Tibial artery (tissue), 4 donors: ENCODE measurements at places on chromosomes 16 and 17.
A peak's percentile ranks its signal among the peaks of the same experiment; 100 is the strongest.

DNA sequence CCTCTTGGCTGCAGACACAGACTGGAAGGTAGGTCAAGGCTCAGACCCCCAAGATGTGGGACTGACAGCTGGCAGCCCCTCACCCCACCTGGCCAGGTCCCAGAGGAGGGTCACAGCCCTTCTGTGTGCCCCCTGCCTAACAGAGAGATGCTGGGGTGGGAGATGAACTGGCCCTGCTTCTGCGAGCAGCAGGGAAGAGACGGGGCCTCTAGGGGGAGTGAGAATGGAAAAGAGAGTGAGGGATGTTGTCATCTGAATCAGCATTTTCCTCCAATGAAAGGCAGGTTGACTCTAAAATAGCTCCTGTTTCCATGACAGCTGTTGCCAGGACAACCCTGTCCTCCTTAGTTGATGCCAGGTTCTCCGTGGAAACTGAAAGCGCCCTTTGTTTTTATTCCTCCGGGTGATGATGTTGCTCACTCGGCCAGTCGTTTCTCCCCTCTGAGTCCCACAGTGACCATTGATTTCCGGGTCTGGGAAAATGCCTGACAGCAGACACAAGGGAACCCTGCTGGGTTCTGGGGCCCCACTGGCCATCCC, 4.9 kb upstream of the NDRG4 start:
- DNase-seq = peak; percentile 64

GRCh38 chr16:84918006-84918909, 93.1 kb downstream of the ZDHHC7 start:
- no peak for DNase-seq

GRCh38 chr17:79135628-79136405, 61.2 kb downstream of the ENGASE start:
- DNase-seq = no peak

DNA sequence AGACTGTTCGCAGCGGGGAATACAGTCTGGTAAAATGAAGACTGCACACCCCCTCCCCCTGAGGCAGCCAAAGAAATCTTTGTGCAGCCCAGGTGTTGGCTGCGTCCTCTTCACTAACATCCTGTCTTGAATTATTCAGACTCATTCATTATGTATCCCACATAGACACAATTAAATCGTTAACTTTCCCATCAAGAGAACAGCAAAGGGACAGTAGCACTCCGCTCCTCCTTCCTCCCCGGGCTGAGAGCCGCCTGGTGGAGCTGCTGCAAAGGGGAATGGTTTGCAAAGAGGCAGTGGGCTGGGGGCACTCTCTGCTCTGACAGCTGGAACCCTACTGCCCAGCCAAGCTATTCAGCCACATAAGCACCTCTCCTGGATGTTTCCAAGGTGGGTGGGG, 290.0 kb upstream of the SOX9 start:
- no peak for DNase-seq

DNA sequence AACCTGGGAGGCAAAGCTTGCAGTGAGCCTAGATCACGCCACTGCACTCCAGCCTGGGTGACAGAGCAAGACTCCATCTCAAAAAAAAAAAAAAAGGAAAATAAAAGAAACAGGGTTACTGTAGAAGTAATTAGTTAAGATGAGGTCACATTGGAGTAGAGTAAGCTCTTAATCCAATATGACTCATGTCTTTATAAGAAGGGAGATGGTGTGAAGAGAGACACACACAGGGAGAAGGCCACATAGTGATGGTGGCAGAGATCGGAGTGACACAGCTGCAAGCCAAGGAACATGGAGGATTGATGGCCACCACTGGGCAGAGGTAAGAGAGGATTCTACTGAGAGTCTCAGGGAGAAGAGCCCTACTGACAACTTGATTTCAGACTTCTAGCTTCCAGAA, 15.3 kb upstream of the SLFN5 start:
- DNase-seq = no peak

DNA sequence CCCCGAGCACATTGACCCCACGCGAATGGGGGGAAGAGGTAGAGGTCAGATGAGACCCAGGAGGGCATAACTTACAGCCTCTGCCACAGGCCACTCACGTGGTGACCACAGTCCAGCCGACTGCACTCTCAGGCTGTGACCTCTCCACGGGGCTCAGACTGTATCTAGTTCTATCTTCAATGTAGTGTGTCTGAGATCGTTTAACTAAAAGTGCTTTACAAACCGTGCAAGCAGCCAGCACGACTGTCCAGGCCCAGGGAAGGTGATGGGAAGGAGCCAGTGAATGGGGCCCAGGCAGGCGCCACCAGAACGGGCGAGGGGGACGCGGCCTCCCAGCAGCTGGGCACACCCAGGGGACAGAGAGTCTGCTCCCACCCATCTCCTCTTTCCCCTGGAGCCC, 108.6 kb downstream of the ANKRD11 start:
- no peak for DNase-seq

DNA sequence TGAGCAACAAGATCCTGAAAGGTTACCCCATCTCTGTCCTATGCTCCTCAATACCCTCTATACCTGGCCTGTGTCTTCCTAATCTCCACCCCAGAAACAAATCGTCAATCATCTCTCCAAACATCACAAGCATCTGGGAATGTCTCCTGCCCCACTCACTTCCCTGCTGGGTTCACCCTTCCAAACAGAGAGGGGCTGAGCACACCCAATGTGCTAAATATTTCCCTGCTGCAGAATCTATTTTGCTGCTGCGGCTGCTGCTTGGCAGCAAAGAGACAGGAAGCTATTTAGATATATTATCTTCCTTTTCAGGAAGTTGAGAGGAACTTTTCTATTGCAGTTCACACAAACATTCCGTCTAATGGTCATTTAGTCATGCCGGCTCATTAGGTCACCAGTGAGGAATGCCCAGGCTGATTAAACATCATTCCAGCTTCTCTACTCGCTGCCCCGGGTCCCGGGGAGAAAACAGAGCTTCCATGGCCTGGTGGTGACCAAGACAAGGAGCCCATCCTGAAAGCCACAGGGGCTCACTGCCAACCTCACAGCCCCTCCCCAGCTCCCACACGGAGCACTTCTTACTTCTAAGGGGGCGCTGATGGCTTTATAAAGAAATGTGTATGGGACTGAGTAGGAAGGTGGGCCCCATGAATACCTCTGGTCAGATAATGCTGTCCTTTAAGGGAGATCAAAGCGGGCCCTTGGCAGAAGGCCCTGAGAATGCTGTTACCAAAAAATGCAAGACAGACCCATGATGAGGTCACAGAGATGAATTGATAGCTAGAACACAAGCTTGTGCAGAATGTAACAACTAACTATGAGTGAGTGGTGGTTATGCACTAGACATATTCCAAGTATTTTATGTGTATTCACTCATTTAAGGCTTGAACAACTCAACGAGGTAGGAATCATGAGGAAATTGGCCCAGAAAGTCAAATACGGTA, 218.3 kb downstream of the SOX9 start:
- DNase-seq = no peak

- DNase-seq = no peak
These were observed 59.0 kb upstream of the ATP2A3 start for GRCh38 chr17:4023220-4023619.

- no peak for DNase-seq
These were observed 149.5 kb downstream of the NTN1 start for GRCh38 chr17:9170853-9171252.

DNA sequence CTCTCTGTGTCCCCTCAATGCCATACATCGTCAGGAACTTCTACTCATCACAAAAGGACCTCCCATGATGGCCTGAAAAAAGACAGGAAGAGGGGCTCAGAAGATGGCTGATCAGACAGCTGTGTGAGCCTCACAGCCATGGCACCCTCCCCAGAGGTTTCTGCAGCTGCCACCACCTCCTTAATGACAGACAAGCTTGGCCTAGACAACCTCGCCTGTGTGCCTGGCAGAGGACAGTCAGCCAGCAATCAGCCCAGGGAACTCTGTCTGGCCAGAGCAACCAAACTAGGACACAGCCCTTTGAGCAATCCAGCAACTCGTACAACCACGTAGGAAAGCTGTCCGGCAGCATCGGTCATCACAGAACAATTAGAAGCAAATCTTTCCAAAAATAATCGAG, 54.2 kb upstream of the MED9 start:
- no peak for DNase-seq

DNA sequence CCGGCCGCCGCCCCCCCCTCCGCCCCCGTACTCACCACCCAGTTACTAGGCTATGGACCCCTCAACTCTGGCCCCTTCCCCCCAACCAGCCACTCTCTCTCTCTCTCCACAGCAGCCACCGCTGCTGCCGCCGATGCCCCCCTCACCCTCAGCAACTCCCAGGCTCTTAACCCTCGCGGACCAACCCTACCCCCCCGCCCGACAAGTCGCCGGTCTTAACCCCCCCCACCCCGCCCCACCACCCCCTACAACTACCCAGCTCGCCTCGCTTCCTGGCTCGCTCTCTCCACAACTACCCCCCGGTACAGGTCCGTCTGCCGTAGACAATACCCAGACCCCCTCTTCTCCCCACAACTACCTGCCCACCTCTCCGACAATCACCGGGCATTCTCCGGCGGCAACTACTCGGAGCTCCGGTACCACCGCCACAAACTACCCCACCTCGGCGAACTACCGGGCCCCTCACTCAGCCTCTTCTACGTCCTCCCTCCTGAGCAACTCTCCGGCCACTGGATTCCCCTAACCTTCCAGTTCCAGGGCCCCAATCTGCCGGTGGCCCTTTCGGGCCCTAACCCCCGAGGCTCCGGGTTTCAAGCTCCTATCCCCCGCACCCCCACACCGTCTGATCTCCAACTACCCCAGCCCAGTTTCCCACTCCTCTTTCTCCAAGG, 702 bp downstream of the PHF23 start:
- peak; percentile 42 for DNase-seq

DNA sequence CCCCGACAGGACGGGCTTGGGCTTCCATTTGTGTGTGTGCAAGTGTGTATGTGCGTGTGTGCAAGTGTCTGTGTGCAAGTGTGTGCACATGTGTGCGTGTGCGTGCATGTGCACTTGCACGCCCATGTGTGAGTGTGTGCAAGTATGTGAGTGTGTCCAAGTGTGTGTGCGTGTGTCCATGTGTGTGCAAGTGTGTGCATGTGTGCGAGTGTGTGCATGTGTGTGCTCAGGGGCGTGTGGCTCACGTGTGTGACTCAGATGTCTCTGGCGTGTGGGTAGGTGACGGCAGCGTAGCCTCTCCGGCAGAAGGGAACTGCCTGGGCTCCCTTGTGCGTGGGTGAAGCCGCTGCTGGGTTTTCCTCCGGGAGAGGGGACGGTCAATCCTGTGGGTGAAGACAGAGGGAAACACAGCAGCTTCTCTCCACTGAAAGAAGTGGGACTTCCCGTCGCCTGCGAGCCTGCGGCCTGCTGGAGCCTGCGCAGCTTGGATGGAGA, 23.1 kb upstream of the ITGAX start:
- DNase-seq = no peak

DNA sequence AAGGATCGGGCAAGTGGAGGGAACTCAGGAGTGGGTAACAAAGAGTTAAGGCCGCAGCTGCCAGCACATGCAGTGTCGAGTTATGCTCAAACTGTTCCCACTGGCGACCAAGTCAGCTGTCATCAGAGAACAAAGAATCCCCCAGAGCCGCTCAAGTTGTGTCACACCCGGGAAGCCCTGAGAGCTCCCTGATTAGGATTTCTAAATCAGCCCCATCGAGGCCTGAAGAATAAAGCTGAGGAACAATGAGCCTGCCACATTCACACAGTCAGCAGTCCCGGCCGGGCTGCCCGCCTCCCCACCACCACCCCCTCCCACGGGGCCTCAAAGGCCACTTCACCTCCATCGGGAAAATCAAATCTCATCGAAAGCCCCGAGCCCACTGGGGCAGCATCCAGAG, 84.5 kb downstream of the SOX9 start:
- DNase-seq = no peak

GRCh38 chr17:37107406-37108083, 158.8 kb downstream of the AATF start:
- no peak for DNase-seq

DNA sequence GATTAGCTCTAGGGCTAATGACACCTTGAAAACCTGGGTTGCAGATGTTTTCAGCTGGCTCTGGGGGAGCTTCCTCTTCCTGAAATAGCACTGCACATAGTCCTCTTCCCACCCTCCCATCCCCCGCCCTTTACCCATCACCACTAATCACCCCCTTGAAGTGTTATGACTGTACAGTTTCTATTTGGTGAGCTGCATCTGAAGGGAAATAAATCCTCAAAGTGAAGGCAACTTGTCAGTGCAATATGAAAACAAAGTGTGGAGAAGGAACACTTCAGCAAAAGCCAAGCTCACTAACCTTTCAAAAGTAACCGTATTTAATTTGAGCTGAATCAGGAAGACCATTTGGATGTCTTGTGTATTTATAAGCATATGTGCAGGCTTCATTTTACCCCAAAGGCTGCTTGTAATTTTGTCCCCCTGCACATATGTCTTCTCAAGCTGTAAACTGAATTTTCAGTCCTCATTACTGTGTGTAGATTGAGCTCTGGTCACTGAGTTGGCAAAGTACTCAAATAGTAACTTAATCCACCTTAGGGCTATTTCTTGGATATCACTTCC, 44.1 kb upstream of the CA10 start:
- no peak for DNase-seq

DNA sequence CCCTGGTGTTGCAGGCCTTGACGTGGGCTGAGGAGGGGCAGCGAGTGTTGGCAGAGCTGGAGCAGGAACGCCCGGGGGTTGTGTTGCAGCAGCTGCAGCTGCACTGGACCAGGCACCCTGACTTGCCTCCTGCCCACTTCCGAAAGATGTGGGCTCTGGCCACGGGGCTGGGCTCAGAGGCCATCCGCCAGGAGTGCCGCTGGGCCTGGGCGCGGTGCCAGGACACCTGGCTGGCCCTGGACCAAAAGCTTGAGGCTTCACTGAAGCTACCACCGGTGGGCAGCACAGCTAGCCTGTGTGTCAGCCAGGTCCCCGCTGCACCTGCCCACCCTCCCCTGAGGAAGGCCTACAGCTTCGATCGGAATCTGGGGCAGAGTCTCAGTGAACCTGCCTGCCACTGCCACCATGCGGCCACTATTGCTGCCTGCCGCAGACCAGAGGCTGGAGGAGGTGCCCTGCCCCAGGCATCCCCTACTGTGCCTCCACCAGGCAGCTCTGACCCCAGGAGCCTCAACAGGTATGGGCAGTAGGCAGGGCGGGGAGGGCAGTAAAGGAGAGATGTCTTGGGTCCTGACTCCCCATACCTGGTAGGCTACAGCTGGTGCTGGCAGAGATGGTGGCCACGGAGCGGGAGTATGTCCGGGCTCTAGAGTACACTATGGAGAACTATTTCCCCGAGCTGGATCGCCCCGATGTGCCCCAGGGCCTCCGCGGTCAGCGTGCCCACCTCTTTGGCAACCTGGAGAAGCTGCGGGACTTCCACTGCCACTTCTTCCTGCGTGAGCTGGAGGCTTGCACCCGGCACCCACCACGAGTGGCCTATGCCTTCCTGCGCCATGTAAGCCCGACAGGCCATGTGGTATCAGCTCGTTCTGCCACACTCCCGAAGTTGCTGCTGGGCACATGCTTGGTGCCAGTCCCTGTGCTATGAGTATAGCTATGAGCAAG, 5.6 kb downstream of the PLEKHG4 start:
- DNase-seq = no peak

DNA sequence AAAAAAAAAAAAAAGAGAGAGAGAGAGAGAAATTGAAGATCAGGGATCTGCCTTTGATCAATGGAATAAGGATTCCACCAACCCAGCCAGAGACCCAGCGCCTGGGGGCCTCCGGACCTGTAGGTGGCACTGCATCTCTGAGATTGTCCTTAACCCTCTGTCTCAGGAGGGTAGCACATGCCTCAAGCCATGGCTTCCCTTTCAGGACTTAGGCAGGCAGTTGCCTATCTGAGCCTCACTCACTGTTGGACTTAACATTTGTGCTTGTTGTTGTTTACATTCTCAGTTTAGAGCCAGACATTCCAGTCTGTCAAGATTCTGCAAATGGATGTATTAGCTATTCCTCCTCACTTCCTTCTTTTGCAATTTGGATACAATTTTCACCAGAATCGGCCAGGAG, 5.1 kb upstream of the SCNN1B start:
- DNase-seq = no peak

GRCh38 chr17:56876766-56877179, 37.1 kb downstream of the TRIM25 start:
- no peak for DNase-seq
